HuH-7 (cell line): ENCODE measurements at places on chromosomes 6 and 20.

DNA sequence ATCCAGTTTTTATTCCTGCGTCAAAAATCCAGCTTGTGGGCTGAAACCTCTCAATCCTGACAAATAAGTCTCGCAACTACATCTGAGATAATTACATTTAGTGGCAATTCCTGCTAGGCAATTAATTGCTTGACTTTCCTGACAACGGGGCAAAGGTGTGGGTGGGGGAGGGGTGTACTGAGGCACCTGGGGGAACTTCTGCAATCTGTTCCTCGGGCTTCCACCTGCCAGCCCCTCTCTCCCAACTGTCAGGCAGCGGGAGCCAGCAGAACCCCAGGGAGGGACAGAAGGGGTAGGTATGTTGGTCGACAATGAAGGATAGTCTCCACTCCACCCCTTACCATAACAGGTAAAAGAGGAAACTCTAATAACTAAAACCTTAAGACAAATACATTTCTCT lies 6.8 kb downstream of the C6orf52 start:
- no peak for DNase-seq

- peak; percentile 91 for DNase-seq
Measured at GRCh38 chr20:58888521-58889333, 36.2 kb downstream of the GNAS start.

DNA sequence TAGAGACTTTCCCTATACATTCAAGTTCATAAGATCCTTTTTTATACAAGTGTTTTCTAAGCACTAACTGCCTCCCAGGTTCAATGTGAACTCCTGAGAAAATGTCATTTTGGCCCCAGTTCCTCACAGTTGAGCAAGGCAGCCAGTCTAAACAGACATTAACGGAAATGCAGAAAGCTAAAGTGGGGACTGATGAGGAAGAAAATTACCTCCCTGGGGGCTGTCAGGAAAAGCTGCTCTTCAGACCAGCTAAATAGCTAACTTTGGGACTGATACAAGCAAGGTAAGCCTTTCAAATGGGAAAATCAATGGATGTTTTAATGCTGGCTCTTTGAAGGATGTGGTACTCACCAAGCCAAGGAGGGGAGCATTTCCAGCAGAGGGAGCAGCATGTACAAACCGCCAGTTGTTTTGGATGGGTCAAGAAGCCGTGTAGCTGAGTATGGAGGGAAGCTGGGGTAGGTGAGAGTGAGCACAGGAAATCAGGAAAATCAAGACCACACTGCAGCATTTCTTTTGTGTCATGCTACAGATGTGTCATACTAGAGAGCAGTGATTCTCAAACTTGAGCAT lies 180.8 kb upstream of the CHD6 start:
- no peak for DNase-seq

DNA sequence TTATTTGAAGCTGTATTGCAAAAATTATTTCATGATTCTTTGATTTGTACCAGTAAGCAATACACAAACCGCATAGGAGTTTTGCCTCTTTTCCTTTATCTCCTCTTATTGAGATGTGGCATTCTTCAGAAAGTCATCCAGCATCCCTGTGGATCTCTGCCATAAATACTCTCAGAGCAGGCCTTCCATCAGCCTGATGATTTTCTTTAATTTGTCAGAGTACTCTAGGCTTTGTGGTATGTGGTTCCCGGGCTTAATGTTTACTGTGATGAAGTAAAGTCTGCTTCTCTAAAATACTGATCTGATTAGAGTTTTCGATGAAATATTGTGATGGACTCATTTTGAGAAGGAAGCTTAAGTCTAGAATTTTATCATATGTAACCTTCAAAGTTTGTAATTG lies 31.1 kb upstream of the SLC35D3 start:
- no peak for DNase-seq

DNA sequence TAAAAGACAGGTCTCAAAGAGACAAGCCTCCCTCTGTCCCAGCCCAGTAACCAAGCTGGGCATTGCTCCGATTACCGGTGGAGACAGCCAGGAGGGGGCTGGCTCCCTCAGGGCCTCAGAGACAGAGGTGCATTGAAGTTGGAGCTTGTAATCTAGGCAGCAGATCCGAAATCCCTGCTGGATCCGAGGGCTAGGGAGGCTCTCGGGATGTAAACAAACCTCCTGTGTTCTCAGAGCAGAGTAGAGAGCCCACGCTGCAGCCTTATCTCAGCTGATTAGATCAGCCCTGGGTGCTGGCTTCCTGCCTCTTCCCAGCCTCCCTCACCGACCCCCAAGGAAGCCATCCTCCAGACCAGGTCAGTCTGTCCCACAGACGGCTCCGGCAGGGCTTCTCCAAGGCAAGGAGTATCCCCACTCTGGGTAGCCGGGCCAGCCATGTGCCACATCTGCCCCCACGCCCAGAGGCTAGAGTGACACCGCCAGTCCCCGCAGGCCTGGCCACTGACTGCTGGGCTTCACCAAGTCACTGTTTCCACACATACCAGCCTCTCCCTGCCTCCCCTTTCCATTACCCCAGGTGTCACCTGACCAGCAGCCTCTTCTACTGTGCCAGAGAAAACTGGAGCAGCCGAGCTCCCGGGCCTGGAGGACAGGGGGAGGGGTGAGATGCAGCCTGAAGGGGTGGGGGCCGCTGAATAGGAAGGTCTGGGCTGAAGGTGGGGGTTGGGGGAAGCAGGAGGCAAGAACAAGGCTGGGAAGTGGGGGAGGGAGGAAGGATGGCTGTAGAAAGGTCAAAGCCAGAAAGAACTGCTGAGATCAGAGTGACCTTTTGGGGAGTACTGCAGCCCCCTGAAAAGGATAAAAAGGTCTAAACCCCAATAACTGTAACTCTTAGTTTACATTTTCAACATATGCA lies 6.0 kb downstream of the SDC4 start:
- no peak for DNase-seq

DNA sequence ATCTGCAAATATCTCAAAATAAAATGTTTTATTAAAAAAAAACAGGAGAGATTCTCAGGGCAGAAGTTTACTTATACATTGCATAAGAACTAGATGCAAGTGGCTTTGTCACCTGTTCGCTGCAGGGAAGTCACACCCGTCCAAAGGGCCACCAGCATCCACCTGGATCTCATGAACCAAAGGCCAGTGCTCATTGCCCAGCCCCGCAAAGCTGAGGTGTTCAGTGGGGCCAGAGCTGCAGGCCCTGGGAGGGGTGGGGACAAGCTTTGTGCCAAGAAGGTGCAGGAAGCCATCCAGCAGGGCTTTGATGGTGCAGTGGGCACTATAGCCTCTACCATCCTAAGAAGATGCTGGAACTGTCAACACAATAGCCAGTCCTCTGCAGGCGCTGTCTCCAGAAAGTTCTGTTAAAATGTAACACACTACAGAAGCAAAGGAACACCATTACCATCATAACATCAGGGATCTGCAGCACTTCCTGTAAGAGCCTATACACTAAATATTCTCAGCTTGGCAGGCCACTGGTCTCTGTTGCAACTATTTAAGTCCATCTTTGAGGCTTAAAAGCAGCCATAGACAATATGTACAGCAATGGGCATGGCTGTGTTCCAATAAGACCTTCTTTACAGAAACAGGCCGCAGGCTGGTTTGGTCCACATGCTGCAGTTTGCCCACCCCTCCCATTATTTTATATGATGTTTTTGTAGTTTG lies 15.7 kb upstream of the CD93 start:
- DNase-seq, result no peak

- no peak for DNase-seq
Measured at GRCh38 chr6:13139119-13139518, 189.2 kb downstream of the TBC1D7 start.

DNA sequence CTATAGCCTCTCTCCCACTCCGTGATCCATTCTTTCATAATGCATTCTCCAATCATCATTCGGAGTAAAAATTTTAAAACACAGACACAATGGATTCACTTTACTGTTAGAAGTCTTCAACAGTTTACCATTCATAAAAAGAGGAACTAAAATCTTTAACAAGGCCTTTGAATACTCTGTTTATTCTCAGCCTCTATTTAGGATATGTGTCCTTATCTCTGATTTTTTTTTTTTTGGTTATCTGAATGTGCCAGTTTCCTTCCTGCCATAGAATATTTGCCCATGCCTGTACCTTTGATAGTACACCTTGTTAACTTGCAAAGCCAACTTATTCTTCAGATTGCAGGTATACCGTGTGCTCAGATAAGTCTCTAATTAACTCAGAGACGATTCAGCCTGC lies 11.1 kb downstream of the CRISP1 start:
- no peak for DNase-seq
